ENCODE measurements at places on chromosomes 16 and 17.

GRCh38 chr16:28156056-28156680 lies 55.6 kb downstream of the XPO6 start:
- DNase-seq = no peak

- DNase-seq = no peak
Measured at GRCh38 chr17:1239210-1239609, 31.0 kb upstream of the BHLHA9 start.

DNA sequence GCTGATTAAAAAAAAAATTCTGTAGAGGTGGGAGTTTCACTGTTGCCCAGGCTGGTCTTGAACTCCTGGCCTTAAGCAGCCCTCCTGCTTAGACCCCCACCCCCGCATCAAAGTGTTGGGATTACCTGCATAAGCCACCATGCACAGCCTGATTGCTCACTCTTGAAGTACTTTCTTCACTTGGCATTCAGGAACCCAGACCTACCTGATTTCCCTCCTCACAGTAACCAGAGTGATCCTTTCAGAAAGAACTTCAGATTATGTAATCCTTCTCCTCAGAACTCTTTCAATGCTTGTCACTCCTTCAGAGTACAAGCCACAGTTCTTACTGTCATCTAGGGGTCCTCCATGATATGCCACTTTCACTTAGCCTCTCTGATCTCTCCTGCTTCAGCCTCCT lies 1.4 kb downstream of the EFCAB13 start:
- DNase-seq = no peak

- no peak for DNase-seq
Measured at GRCh38 chr16:26830428-26831127, 236.1 kb upstream of the C16orf82 start.

DNA sequence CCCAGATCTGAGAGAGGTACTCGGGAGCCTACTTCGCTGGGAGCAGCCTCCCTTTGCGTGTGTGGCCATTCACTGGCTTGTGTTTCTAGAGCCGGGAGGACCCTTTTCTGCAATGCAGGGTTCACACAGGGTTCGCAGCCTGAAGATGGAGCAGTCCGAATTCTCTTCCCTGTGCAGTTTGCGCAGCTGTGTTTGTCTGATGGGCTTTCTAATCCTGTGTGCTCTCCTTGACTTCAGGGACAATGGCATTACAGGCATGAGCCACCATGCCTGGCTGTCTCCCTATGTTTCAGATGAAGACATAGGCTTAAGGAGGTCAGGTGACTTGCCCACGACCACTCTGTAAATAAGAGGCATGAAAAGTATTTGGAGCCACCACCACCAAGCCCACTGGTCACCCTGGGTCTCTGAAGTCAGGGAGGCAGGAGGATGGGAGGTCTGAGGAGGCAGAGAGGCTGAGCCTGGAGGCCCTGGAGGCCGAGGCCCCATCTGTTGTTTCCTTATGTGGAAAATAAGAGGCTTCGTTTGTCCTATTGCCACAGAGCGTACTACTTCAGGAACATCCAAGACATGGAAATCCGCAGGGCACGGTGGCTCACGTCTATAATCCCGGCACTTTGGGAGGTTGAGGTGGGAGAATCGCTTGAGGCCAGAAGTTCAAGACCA lies 5.0 kb upstream of the STH start:
- DNase-seq = no peak

GRCh38 chr16:73209190-73209589 lies 161.3 kb upstream of the ZFHX3 start:
- DNase-seq = no peak

Data from GM20000 (cell line).